GM06990 (cell line): ENCODE measurements at places on chromosomes 6 and 20.

- DNase-seq, result no peak
These were observed 50.7 kb downstream of the TIAM2 start for GRCh38 chr6:155045561-155046404.

GRCh38 chr20:37534401-37535157 lies 6.9 kb upstream of the BLCAP start:
- DNase-seq, result peak; percentile 67

- no peak for DNase-seq
These were observed 59.7 kb upstream of the SNX9 start for GRCh38 chr6:157763129-157763903.

- peak; percentile 89 for DNase-seq
These were observed at the start of gene HMGN4 for GRCh38 chr6:26537846-26538571. HMGN4 (plus strand) TSS chr6:26538366; CDS start chr6:26545207, 6,841 bp downstream.

- DNase-seq, result no peak
These were observed 34.3 kb upstream of the APCDD1L start for GRCh38 chr20:58549231-58550209.

GRCh38 chr6:126824226-126824625 lies 294.2 kb upstream of the RSPO3 start:
- no peak for DNase-seq

GRCh38 chr20:1326031-1326930 lies 2.7 kb downstream of the SDCBP2 start:
- DNase-seq, result no peak
